ENCODE measurements at places on chromosomes 7 and 10. TPM values are rescaled to one million over a fixed set of nuclear protein-coding genes. Genes with fewer than 3 reads are reported as not detected.

GRCh38 chr7:64515330-64515729 lies 47.5 kb downstream of the ZNF680 start:
- H3K4me3 ChIP-seq = no peak overlapping the region
- no peaks in the 10 kb centered on the region for H3K27me3 ChIP-seq
- no peak overlapping the region for H3K27ac ChIP-seq

DNA sequence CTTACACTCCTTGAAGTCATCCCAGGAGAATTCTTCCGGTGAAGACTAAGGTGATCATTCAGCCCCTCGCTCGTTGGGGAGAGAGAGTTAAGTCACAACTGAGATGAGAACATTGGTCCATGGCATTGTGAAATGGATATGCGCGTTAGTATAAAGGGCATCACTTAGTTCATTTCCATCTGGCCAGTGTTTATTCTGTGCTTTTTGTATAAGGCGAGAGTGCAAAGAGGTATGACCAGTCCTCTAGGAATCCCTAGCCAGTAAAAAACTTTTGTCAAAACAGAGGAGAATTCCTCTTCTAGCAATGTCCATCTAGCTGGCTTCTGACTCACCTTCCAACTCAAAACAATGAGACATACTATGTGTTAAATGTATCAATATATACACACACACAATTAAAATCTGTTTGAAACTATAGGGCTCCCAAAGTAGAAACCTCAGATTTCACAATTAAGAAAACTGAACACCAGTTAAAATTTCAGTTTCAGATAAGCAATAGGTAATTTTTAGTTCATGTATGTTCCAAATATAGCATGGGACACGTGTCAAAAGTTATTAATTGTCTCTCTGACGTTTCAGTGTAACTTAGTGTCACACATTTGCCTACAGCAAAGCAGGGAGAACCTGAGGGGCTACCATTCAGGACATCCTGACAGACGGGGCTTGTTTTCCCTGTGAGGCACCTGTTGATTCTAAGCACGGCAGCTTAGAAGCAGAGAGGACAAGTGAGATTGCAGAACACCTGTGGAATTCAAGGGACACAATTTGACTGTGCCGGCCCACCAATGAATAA lies 158.9 kb downstream of the KLF6 start:
- H3K4me1 ChIP-seq = peaks cover 24% of the 10 kb centered on the region
- no peak overlapping the region for H3K27ac ChIP-seq
- no peaks in the 10 kb centered on the region for H3K27me3 ChIP-seq
- DNase-seq = no peak
- no peaks in the 10 kb centered on the region for H3K36me3 ChIP-seq

DNA sequence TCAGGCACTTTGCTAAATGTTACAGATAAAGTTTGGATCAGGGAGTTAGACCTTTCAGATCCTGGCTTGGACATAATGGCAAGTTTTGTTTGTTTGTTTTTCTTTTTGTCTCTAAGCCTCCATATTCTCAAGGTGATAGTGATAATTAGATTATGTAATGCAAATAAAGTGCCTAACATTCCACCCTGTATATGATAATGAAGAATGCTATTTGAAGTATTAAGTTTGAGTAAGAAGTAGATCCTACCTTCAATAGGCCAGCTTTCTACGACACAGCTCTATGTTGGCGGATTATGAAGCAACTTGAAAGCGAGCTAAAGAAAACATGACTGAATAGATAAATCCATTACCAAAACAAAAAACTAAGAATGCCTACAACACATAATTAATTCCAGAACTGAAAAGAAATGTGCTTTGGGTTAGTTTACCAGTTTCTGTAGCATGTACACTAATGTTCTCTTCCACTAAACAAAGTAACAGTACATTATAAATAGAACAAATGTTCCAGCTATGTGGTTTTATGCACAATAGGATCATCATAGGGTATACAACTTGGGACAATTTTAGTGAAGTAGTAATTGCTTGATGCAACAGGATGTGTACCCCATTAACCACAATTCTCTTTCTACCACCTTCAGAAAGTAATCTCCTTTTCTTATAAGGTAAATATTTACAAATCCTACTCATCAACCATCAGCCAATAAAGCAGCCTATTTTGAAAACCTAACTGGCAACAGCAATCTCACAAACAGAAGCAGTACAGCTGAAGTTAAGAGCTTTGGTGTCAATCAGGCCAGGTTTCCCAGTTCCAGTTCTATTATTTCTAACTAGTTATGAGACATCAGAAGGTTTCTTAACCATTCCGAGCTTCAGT lies 1.5 kb downstream of the SEM1 start:
- H3K4me1 ChIP-seq = peaks cover 44% of the 10 kb centered on the region
- DNase-seq = no peak
- peak overlapping the region; percentile 86 for H3K4me3 ChIP-seq
- H3K36me3 ChIP-seq = no peaks in the 10 kb centered on the region

GRCh38 chr7:129688503-129689222 lies 77.1 kb downstream of the NRF1 start:
- no peak overlapping the region for H3K4me3 ChIP-seq
- no peaks in the 10 kb centered on the region for H3K27me3 ChIP-seq
- H3K4me1 ChIP-seq = peaks cover 8% of the 10 kb centered on the region
- peaks cover 34% of the 10 kb centered on the region for H3K36me3 ChIP-seq
- H3K27ac ChIP-seq = no peak overlapping the region
- DNase-seq = no peak

DNA sequence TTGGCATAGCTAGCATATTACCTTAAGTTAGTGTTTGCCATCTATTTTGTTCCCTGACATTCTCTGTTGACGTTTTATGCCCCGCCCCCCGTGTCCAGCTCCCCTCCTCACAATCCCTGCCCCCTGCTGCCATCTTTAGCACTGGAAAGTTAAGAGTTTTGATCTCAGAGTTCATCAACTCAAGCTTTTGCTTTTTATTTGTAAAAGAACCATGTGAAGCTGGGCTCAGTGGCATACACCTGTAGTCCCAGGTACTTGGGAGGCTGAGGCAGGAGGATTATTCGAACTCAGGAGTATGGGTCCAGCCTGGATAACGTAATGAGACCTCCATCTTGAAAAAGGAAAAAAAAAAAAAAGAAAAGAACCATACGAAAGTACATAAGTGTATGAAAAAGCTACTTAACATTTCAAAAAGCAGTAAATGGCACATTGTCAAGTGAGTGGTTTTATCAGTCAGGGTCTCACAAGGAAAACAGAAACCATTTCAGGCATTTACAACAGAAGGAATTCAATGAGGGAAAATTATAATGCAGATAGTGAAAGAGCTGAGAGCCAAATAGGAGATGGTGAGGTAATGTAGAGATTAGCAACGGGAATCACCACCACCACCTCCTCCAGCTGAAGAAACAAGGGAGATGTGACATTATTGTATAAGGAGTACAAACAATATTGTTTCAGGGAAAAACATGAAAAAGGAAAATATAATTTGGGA lies 64.9 kb downstream of the MCU start:
- H3K36me3 ChIP-seq = no peaks in the 10 kb centered on the region
- no peaks in the 10 kb centered on the region for H3K27me3 ChIP-seq
- H3K4me3 ChIP-seq = no peak overlapping the region
- no peaks in the 10 kb centered on the region for H3K4me1 ChIP-seq
- H3K27ac ChIP-seq = no peak overlapping the region

- no peak overlapping the region for H3K4me3 ChIP-seq
- H3K27ac ChIP-seq = no peak overlapping the region
- no peaks in the 10 kb centered on the region for H3K27me3 ChIP-seq
Measured at GRCh38 chr10:378230-378929, 243.1 kb downstream of the ZMYND11 start.

GRCh38 chr10:129784891-129785290 lies 179.2 kb downstream of the EBF3 start:
- H3K4me3 ChIP-seq = no peak overlapping the region
- no peaks in the 10 kb centered on the region for H3K36me3 ChIP-seq
- H3K4me1 ChIP-seq = no peaks in the 10 kb centered on the region
- H3K27me3 ChIP-seq = no peaks in the 10 kb centered on the region
- no peak for DNase-seq
- no peak overlapping the region for H3K27ac ChIP-seq

- no peaks in the 10 kb centered on the region for H3K27me3 ChIP-seq
- no peak overlapping the region for H3K4me3 ChIP-seq
- peaks cover 24% of the 10 kb centered on the region for H3K4me1 ChIP-seq
- no peak for DNase-seq
Measured at GRCh38 chr7:47428052-47428767, 153.7 kb downstream of the TNS3 start.

- peak overlapping the region; percentile 79 for H3K4me3 ChIP-seq
- H3K36me3 ChIP-seq = no peaks in the 10 kb centered on the region
- peak overlapping the region; percentile 79 for H3K27ac ChIP-seq
Measured at GRCh38 chr10:116848944-116849247, 403 bp upstream of the ENO4 start.

- no peak overlapping the region for H3K27ac ChIP-seq
- no peaks in the 10 kb centered on the region for H3K36me3 ChIP-seq
- no peaks in the 10 kb centered on the region for H3K27me3 ChIP-seq
- no peak overlapping the region for H3K4me3 ChIP-seq
Measured at GRCh38 chr10:14549496-14549895, 218.8 kb upstream of the FRMD4A start.

DNA sequence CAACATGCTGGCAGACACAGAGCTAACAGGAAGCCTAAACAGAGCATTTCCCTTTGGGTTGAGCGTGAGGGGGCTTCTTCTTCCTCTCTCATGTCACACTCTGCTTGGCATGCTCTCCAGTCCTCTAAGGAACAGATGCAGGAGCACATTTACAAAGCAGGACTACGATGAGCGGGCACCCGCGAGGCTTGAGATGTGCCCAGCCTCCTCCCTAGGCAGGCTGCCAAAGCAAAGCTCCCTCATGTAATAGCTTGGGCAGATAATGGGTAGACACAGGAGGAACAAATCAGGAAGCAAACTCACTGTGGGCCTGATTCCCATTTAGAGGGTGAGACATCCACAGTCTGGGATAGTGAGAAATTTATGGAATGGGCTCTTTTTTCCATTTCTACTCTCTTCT lies 519.1 kb downstream of the NRG3 start:
- H3K27ac ChIP-seq = no peak overlapping the region
- no peak overlapping the region for H3K4me3 ChIP-seq
- H3K27me3 ChIP-seq = no peaks in the 10 kb centered on the region

DNA sequence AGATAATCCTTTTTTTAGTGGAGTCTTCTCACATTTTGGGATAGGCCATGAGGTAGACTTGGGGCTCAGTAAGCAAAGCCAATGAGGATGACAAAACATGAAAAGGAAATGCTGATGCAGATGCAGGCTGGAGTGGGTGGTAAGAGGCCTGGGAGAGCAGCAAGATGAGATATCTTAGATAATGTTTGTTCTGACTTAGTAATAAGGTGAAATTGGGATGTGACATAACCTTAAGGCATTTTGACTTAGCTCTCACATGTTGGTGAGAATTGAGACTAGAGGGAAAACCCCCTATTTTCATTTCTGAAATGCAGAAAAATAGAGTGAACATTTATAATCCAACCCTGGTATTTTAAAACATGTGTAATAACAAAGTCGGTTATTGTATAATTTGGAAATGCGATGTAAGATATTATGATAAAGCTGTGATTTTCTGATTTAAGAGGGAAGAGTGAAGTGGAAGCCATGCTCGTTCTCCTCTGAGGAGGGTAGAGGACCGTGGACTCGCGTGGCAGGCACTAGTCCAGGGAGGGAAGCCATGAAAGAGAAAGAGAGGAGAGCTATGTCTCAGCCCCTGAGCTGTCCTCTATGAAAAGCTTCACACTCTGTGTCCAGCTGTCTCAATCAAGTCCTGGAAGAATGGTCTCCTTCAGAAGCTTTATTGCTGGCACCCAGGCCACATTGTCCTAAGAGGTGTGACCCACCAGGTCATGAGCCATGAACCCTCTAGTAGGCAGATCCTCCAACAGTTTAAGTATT lies 57.3 kb downstream of the ST7 start:
- H3K4me1 ChIP-seq = peaks cover 67% of the 10 kb centered on the region
- H3K27me3 ChIP-seq = no peaks in the 10 kb centered on the region
- DNase-seq = no peak
- no peak overlapping the region for H3K4me3 ChIP-seq

DNA sequence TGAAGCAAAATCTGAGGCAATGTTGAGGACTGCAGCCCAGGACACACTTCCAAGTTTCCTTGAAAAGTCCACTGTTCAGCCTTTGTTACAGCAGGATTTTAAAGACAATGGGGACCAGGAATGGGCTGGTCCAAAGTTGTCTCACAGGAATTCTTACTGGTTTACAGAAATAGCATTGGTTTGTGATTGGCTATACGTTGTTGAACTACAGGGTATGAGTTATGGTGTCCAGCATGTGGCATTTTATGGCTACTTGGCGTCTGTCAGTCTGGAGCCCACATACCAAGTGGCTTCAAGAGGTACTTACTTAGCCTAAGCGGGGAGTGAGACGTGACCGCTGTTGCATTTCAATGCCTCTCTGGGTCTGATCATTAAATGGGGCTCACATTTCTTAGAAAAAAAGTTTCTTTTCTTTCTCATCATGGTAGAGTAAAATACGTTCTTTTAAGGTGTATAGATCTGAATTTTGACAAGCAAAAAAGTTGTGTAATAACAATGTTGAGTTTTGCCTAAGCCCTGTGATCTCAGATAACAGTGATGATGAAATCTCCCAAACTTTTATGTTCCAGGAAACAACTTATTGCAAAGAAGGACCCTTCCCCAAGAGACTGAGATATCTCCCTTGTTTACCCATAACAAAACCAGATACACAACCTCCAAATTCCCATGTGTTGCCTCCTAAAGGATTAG lies 100.0 kb upstream of the TRIM24 start:
- no peak for DNase-seq
- H3K27ac ChIP-seq = no peak overlapping the region
- no peaks in the 10 kb centered on the region for H3K36me3 ChIP-seq
- no peaks in the 10 kb centered on the region for H3K27me3 ChIP-seq
- H3K4me3 ChIP-seq = no peak overlapping the region

GRCh38 chr7:2812114-2812487 lies 32.0 kb downstream of the GNA12 start:
- DNase-seq = no peak
- peak overlapping the region; percentile 84 for H3K27ac ChIP-seq
- no peaks in the 10 kb centered on the region for H3K27me3 ChIP-seq
- H3K4me3 ChIP-seq = peak overlapping the region; percentile 55

DNA sequence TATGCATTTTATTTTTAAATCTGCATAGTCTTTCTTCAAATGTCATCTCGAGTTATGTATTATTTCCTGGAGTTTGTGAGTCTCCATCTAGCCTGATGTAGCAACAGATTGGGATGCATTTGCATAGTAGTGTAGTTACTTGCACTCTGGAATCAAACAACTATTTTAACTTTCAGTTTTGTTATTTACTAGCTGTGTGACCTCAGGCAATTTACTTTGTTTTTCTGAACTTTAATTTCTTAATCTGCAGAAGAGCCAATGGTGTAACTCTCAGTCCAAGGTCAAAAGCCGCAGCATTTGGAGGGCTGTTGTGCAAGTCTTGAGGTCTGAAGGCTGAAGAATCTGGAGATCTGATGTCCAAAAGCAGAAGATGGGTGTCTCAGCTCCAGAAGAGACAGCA lies 175.8 kb upstream of the SORCS1 start:
- H3K4me3 ChIP-seq = no peak overlapping the region
- no peaks in the 10 kb centered on the region for H3K36me3 ChIP-seq
- H3K4me1 ChIP-seq = no peaks in the 10 kb centered on the region
- no peak overlapping the region for H3K27ac ChIP-seq
- H3K27me3 ChIP-seq = no peaks in the 10 kb centered on the region
- no peak for DNase-seq

GRCh38 chr10:124593431-124593985 lies 131.9 kb downstream of the LHPP start:
- DNase-seq = peak; percentile 13
- peaks cover 14% of the 10 kb centered on the region for H3K4me1 ChIP-seq
- no peak overlapping the region for H3K27ac ChIP-seq
- H3K36me3 ChIP-seq = no peaks in the 10 kb centered on the region

The SLC26A3 gene
- total RNA-seq = 0.33 TPM

The OR2A1 gene
- total RNA-seq = not detected

The ZNF365 gene
- 0.60 TPM for total RNA-seq

The ZCCHC24 gene
- 47.5 TPM for total RNA-seq

The CUBN gene
- 0.44 TPM for total RNA-seq

The UNCX gene
- total RNA-seq = not detected

The ZNF736 gene
- total RNA-seq = 4.1 TPM

The MUC12 gene
- 0.30 TPM for total RNA-seq

The GSDME gene
- 5.6 TPM for total RNA-seq
